ENCODE measurements at places on chromosomes 13 and 19.

- DNase-seq, result peak; percentile 39
Observed at GRCh38 chr13:105345730-105346129, 1189.7 kb downstream of the EFNB2 start.

GRCh38 chr13:45108716-45109101 is 11.6 kb upstream of the GTF2F2 start:
- no peak for DNase-seq

GRCh38 chr13:39655041-39655568 is 357 bp upstream of the COG6 start:
- no peak for DNase-seq

- DNase-seq, result no peak
Observed at GRCh38 chr19:16197188-16197621, 506 bp upstream of the AP1M1 start.

- DNase-seq, result no peak
Observed at GRCh38 chr13:22114630-22115311, 443.9 kb downstream of the FGF9 start.

- no peak for DNase-seq
Observed at GRCh38 chr13:48188131-48188530, 44.9 kb upstream of the ITM2B start.

- DNase-seq, result no peak
Observed at GRCh38 chr13:42892760-42893159, 99.3 kb downstream of the EPSTI1 start.

- DNase-seq, result no peak
Observed at GRCh38 chr13:46748300-46748699, 48.7 kb downstream of the ESD start.

DNA sequence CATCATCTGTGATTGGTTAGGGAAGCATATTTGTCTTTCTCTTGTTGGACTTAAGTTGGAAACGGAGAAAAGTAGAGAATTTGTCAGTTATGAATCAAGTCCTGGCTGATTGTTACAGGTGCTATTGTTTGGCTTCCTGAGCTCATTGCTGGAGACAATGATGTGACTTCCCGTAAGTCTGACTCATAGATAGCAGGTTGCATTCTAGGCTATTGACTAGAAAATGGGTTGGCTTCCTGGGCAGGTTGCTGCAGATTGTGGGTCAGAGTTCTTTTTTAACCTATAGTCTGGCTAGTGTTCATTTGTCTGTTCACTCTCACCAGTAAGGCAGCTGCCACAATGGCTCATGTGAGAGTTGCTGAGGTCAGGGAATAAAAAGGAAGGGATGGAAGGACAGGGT is 101.5 kb downstream of the CCNA1 start:
- DNase-seq, result no peak

DNA sequence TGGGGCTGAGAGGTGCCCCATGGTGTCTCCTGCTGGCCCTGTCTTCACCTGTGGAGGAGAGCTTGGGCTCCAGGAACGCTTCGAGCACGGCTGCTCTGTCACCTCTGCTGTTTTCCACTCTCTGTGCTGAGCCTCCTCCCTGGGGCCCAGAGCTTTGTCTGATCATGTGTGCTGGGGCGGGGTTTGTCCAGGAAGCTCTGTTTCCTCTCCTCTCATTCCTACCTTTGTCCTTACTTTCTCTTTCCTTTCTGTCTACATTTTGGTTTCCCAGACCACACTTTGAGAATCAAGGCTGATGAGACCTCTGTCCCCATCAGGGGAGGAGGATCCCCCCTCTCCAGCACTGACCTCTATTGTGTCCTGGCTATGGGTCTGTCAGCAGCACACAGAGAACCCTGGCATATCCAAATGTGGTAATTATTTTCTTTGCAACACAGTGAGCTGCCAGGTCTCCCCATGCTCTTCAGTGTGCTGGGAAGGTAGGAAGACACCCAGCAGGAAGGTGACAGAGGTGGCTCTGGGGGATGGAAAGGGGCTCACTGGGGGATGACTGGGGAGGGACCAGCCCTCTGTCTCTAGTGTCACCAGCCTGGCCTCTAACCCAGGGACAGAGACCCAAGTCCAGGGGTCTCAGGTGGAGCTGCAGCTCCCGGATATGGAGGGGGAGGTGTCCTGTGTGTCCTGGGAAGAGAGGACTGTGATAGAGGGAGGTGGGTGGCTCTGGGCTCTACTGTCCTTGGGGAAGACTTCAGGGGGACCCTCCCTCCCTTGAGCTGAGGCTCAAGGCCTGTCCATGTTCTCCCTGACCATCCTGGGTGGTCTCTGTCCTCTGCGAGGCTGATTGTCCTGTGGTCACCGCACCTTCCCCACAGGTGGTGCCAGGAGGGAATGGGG is at the start of gene CEACAM1:
TSS of gene CEACAM1 (minus strand) at position 128 of the 894 bp plus-strand sequence. CDS start at position 21, 107 bp downstream.
- DNase-seq, result peak; percentile 8

DNA sequence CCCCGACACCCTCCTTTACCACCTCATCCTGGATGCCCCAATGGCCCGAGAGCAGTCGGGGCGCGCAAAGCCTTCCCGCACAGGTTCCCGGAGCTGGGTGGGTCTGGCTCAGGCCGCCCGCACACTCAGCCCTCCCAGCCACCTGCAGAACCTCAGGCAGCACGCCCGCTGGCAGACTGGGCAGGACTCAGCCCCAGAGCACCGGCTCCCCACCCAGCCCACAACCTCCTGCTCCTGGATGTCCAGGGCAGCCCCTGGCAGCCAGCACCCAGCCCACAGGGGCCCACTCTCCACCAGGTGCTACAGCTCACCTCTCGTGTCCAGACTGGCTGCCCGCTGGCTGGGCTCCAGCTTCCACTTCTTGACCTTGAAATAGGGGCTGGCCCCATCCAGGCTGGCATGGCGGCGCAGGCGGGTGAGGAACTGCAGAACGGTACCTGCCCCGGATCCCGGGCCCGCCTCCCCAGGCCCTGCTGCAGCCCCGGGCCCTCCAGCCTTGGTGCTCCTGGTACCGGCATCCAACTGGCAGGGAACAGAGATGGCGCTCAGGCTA is 4.6 kb downstream of the CBARP start:
- no peak for DNase-seq

GRCh38 chr13:108037348-108037747 is 178.0 kb downstream of the LIG4 start:
- no peak for DNase-seq

DNA sequence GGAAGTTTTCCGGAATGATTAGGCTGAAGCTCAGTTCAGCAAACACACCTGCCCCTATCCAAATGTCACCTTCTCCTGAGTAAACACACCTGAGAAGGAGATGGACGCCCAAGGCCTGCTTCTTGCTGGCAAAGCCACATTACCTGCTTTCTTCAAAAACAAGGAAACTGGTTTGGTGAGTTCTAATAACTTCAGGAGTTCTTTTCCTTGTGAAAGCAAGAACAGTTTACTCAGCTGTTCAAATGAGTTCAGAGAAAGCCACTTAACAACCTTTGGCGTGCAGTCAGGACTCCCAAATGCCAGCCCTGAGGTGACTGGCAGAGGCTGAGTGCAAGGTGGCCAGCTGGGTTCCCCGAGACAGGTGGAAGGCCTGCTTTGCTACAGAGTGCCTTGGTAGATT is 160.5 kb downstream of the STK24 start:
- DNase-seq, result peak; percentile 33

DNA sequence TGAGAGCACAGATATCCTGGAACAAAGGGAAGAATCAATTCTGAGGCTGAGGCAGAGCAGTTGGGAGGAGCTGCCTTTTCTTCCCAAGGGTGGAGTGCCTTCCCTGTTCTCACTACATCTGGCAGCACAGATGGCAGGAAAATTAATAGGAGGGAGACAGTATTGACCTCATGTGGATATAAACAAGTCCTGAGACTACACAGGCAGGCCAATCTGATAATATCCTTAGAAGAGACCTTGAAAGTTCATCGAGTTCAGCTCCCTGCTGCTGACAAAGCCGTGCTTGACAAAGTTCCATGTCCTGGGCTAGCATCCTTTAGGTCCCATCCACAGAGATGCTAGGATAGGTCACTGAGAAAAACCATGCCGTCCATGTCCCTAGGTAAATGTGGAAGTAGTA is 1451.5 kb downstream of the EFNB2 start:
- peak; percentile 64 for DNase-seq

DNA sequence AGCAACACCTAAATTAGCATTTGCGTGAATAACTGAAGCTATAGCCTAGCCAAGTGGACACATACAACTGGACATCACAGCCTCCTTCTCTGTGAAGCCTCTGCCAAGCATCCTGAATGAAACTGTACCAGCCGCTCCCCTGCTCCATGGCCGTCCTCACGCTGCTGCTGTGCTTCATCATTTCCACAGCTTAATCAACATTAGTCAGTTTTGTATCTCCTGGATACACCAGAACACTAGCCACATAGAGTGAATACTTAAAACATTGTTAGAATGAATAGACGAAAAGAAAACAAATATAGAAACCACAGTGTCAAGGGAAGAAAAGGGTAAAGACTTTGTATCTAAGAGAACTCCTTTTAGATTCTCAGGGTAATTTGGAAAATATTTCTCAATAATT is 1526.9 kb downstream of the EFNB2 start:
- DNase-seq, result no peak

DNA sequence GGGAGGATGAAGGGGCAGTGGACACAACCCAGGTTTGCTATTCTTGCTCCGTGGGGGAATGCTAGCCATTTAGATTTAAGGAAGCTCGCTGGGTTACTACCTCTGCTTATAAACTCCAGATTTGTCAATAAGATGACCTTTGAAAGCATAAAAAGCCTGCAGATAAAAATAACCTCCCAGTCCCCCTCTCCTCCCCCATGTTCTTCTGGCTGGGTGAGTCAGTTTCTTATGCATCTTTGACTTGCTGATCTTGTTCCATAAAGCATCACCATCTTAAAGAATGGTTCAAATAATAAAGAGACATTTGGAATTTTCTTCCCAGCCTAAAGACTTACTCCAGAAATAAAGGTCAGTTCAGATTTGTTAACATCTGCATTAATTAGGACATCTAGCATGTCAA is 118.3 kb upstream of the RNF113B start:
- no peak for DNase-seq

DNA sequence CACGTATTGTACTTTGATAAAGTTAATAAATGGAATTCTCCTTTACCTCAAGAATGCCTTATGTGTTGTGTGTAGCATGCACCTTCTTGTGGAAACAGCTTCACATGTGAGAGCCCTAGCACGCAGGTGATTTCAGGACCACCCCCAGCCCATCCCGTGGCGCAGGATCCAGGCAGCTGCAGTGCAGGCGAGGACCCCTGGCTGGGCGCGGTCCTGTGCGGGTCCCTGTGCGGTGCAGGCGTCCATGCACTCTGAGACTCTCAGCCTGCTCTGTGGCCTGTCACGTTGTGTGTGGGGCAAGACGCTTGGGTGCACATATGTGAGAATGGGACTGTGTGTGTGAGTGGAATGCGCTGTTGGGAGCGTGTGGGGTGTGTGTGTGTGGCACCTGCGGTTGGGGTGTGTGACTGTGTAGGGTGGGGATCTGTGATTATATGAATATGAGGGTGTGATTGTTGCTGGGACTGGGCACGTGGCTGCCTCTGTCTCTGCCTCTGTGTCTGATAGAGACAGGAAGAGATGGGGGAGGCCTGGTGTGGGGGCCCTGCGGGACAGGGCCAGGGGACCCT is 30.8 kb downstream of the WTIP start:
- DNase-seq, result no peak

GRCh38 chr13:47119575-47120235 is 222.9 kb upstream of the HTR2A start:
- DNase-seq, result no peak

GRCh38 chr19:49530708-49531107 is 2.9 kb downstream of the RCN3 start:
- no peak for DNase-seq

DNA sequence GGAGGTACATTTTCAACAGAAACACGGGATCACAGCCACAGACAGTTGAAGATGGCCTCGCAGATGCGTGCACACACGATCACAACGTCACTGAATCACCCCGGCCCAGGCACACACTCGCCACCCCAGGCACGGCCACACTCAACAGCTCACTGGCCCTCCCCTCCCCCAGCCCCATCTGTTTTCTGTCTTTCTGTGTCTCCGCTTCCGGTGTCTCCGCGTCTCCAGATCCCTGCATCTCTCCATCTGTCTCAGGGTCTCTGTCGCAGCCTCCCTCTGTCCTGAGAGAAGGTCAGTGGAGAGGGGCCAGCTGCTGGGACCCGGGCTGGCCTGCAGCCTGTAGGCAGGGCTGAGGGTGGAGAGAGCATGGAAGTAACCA is 3.8 kb upstream of the ATP1A3 start:
- DNase-seq, result peak; percentile 80

- DNase-seq, result no peak
Observed at GRCh38 chr13:110042253-110042950, 256.0 kb upstream of the IRS2 start.

GRCh38 chr13:109842212-109842920 is 56.0 kb upstream of the IRS2 start:
- no peak for DNase-seq

- no peak for DNase-seq
Observed at GRCh38 chr13:50290186-50290585, 274.9 kb downstream of the KCNRG start.

DNA sequence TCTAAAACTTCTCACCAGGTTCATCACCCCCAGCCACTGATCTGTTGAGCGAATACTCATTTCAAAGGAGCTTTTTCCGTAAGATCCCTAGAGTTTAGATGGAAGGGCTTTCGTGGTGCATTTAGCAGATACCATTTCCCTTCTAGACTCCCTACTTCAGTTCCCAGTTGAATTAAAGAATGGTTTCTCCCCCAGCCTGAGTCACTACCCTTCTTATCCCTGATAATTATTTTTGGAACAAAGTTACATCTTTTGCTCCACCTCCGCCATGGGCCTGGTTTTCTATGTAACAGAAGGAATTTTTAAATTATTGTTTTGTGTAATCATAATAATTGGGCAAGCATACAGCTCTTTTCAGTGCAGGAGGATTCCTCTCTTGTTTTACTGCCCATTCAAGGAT is 22.0 kb downstream of the USPL1 start:
- no peak for DNase-seq

DNA sequence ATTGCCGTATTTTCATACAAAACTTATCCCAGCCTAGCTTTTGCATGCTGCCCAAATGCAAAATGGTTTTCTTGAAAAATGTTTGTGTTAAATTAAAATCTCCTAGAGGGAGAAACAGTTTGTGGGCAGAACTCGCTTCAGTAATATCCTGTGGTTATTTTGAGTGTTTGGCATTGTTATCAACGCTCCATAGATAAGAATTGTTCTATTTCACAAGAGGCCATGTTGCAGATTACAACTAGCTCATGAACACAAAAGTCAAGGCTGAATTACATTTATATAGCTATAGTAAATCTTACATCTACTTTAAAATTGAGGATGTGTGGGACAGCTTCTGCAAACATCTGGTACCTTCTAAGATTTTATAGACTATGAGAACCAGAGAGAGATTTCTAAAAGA is 447.9 kb downstream of the DCT start:
- DNase-seq, result no peak
